ENCODE measurements at places on chromosomes 5 and 9.

DNA sequence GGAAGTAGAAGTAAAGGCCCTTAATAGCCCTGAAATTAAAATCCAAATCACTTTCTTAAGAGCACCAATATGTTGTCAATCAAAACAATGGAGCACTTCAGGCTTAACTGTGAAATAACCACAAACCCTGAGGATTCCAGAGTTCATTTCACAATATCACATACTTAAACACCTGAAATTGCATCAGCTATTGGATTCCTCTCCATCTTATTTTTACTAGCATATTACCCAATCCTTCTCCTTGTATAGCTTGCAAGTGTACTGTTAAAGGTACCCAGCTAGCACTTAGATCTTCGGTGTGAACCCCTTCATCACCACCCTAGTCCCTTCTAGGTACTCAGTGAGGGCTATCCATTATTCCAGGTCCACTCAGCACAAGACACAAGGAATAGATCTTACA lies 287.3 kb downstream of the EFNA5 start:
- no peak for DNase-seq

DNA sequence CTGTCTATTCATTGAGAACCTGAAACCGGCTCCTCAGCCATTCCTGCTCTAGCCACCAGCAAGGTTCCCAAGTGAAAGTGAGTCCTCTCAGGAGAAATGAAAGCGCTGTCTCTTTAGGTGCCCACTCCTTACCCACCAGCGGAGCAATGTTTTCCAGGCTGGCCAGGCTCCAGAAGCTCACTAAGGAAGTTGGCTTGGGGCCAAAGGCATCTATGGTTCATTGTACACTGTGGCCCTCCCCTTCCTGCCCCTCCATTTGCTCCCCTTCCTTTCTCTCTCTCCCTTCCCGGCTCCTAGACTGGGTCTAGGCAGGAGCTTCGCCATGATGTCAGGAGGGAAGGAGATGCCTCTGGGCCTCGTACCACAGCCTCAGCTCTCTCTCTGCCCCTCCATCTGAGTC lies 1.1 kb upstream of the GABRP start:
- no peak for DNase-seq

GRCh38 chr5:138903130-138903775 lies 28.1 kb upstream of the LRRTM2 start:
- DNase-seq, result no peak

DNA sequence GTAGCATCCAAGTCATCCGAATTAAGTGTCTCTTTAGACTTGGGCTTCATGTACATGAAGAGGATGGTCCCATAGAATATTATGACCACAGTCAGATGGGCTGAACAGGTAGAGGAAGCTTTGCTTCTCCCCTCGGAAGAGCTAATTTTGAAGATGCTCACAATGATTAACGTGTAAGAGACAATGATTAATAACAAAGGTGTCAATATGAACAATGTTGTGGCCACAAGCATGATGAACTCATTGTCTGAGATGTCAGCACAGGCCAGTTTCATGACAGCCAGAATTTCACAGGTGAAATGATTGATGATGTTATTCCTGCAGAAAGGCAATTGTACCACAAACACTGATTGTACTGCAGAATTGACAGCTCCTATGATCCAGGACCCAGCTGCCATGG lies 626 bp downstream of the OR13C2 start:
- DNase-seq, result no peak

DNA sequence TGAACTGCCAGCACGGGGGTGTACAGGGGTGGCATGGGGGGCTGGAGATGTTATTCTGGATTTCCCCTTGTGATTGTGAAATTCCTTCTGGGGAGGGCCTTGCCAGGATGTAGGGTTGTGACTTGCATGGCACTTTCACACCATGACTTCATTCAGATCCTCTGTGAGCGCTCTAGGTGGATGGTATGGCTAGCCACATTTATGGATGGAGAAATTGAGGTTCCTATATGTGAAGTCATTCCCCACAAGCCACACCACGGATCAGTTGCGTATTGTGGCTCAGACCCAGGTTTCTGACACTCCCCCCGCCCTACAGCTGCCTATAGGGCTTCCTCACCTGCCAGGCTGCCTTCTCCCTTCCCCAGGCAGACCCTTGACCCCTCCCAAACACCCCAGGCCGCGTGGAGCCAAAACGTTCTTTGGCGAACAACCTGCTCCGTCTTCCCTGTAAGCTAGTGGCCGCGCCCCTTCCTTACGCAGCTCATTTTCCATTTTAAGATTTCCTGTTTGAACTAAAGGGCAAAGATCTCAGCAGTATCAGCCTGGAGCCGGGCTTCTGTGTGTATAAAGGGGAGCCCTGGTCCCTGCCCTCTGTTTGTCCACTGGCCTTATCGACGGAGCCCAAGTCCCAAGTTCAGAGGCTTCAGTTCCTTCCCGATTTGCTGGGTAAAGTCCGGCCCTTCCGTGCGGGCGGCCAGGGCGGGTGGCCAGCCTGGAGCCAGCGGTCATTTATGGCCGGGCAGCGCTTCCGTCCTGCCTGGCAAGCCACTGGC lies 97.8 kb upstream of the KLF4 start:
- peak; percentile 26 for DNase-seq

DNA sequence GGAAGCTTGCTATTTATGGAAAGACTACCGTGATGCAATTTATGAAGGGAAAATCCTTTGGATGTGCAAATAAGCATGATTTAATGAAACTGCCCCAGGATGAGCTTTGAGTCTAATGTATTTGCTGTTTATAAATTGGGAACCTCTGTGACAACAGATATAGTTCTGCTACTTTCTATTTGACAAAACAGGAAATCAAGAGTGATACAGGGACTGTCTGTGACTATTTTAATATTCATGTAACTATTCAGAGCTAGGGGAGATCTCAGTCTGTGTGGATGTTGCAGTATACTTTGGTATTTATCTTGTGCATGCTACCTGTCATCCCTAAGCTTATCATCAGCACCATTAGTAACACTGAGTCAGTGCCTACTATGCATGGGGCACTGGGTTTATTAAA lies 132.1 kb downstream of the PDZD2 start:
- no peak for DNase-seq

- DNase-seq, result no peak
Measured at GRCh38 chr9:101706261-101706798, 32.1 kb downstream of the GRIN3A start.
